ENCODE measurements at places on chromosomes 1 and 21.

DNA sequence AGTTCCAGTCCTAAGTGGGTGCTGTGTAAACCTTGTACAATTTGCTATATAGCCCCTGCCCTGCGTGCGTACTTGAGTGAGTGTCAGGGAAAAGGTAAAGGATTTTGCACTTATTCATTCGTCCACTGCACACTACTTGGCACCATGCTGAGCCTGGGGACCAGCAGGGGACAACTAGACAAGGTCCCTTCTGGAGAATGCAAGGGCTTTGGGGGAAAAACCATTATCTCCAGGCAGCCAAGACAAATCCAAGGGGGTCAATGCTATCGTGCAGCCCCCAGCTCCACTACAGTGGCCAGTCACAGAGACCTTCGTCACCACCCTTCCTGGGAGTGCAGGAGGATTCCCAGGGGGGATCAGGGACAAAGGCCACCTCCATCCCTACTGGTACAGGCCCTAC is 39.7 kb downstream of the MATN1 start:
- DNase-seq = no peak

DNA sequence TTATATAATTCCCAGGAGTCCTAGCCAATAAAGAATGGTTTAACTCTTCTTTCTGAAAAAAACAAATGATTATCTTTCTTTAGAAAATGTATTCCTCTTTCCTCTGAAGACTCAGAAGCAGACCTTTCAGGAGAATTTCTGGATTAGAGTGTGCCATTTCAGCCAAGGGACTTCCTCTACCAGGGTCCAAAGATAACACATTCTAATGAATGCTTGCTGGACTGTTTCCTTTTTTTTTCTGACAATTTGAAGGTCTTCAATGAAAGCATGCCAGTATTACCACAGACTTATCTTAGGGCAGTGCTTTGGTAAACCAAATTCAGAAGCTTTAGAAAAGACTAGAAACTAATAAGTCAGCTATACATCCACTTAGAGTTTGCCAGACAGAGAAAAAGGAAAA is 80.5 kb downstream of the RERE start:
- DNase-seq = no peak

DNA sequence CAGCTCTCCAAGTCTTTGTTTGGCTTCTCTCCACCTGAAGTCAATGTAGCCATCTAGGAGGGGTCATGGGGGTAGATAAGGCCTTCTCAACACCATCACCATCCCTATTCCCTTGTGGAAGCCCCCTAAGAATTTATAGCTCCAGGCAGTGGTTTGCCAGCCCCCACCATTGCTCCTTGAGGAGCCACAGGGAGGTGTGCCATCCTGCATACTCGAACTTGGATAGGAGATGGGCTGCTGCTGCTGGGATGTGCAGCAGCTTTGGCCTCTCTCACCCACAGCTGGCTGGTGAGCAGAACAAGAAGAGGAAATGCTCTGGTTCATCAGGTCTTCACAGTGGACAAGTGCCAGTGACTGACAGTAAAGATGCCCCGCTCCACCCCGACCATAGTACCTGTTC is 4.8 kb downstream of the NAXE start:
- no peak for DNase-seq

DNA sequence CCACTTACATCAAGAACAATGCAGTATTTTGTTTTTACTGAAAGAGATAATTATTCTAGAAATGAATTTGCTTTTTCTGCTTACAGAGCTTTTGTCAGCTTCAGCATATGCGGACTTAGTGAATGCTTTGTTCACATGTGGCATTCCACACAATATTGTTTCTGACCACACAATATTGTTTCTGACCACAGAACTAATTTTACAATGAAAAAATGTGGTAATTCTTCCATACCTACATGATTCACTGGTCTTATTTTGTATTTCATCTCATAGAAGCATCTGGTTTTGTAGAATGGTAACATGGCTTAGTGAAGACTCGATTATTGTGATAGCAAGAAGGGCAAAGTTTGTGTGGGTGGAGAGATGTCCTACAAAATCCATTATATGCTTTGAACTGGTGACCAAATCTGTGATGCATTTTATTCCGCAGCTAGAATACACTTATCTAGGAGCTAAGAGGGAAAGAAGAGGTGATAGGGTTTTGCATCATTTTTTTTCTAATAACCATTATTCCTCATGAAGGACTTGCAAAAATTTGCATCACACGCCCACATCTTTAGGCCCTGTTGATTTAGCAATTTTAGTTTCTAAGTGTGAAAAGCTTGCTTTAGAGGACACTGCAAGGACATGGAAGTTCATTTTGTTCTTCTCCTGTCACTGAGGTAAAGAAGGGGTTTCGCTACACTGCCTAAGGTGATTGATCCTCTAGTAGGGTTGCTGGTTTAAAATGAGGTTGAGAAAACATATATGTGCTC is 75.3 kb downstream of the HLX start:
- DNase-seq = no peak

GRCh38 chr1:197776351-197777105 is 1.2 kb upstream of the DENND1B start:
- DNase-seq = no peak

GRCh38 chr1:116766616-116767469 is 12.6 kb downstream of the CD2 start:
- no peak for DNase-seq

DNA sequence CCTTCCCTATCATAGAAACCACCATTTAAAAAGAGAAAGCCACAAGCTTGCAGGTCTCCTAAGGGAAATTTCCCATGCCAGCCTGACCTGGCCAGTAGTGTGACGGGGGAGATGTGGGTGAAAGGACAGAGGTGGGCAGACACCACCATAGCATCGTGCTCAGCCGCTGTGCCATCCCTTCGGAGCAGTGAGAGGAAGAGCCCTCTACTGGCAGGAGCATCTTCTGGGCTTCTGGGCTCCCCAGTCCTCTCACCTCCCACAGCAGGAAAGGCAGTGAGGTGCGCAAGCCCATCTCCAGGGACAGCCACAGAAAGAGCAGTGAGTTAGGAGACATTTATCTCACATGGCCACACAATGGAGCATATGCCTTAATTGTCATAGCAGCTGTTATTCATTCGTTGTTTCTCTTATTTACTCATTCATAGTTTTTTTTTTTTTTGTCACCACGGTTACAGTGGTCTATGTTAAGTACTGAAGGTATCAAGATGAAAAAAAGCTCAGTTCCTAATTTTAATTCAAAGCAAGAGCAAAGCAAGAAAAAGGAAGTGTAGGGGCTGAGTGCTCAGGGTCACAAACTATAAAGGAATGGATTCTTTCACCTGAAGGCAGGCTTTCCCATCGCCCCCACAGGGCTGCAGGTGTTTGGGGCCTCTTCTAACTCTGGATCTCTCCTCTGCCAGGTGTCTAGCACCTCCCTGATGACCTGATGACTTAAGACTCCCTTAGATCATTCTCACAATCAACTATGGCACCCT is 48.8 kb upstream of the CAMK1G start:
- DNase-seq = no peak

DNA sequence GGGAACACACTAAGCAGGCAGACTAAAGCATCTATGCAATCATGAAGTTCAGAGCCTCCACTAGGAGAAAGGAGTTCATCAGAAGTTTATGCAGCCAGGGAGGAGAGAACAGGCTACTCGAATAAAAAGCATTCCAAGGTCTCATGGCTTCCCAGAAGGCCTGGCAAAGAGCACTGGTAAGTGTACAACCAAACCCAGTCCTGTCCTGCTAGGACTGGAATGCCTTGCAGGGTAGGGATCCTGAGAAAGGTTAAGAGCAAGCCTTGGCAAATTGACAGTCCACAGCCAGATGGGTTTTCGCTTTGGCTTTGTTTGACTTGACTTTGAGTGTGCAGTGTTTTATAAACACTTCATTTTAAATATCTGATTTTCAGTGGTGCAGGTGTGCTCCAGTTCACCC is 133.6 kb upstream of the ATP1B1 start:
- DNase-seq = no peak

Measured in CD4-positive, alpha-beta T cell treated with Interferon gamma for 1 hour (primary cell).